Fibroblast of skin of right quadriceps (primary cell): ENCODE measurements at places on chromosomes 12 and 14.
A peak's percentile ranks its signal among the peaks of the same experiment; 100 is the strongest.

DNA sequence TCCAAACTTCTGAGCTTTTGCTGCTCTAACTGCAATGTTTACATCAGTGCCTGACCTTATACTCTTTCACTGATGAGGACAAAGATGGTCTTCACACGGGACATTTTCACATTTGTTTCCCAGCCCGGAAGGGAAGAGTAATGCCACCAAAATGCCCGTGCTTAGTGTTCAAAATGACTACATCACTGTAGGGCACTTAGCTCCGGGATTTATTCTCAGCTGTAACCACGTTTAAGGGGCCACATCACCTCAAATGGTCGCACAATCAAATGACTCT, 2.9 kb downstream of the GSG1 start:
- DNase-seq, result no peak

DNA sequence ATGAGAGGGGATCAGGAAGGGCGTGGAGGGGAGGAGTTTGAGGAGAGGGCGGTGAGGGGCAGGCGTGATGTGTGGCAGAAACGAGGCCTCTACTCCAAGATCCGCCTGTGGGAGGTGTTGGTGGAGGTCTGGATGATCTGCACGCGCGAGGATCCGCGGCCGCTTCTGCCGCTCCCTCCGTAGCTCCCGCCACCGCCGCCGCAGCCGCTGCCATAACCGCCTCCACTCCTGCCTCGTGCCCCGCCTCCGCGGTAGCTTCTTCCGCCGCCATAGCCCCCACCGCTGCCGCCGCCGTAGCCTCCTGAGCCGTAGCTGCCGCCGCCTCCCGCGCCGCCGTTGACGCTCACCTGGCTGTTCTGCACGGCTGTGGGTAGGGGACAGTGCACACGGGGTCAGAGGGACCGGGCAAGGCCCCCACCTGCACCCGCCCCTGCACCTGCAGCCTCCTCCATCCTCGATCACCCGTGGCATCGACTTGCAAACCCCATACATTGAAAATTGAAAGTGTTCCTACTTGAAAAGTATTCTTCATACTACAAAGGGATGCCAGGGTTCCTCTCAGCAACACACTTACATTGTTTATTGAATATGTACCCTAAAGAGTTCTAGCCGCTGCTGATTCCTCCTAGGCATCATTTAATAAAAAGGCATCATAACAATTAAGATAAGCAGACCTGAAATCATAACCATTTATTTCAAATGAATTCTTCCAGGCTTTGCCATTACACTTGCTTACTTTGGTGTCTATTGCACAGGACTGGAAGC, 11.1 kb upstream of the KRT1 start:
- DNase-seq, result no peak

GRCh38 chr12:76622915-76623314, 63.3 kb upstream of the OSBPL8 start:
- no peak for DNase-seq

- DNase-seq, result no peak
Measured at GRCh38 chr14:93040982-93041381, 74.7 kb downstream of the ITPK1 start.

DNA sequence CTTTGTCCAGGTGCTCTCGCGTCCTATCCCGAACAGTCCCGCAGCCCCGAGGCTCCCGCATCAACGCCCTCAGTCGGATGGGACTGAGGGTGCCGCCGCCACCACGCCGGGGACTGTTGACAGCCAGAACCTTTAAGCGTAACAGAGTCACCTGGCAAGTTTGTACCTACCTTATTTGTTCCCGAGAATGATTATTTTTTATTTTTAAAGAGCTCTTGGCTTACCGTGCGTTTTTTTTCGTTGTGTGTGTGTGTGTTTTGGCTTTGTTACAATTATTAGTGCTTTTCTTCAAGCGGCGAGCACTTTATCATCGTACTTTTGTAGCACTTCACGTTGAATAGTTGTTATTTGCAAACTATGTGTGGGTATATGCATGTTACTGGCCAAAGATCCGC, 463 bp downstream of the COA8 start:
- DNase-seq, result no peak

DNA sequence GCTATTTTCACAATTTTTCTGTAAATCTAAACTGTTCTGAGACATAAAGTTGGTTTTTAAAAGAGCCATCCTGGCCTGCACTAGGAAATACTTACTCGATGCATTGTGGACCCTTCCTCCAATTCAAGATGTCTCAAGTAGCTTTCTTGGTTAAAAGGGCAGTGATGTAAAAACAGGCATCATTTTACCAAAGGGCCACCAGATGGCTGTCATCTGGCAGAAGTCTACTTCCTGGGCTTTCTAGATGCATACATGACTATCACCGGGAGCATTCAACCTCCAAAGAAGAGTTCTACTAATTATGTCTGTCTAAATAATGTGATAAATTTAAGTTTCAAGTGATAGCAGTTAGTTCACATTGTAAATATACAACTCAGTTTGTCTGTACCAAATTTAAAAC, 96.8 kb upstream of the FRMD6 start:
- DNase-seq, result peak; percentile 72

- no peak for DNase-seq
Measured at GRCh38 chr14:81591266-81591665, 57.6 kb upstream of the SEL1L start.

GRCh38 chr14:36884049-36884448, 222.4 kb downstream of the PAX9 start:
- DNase-seq, result no peak

- DNase-seq, result no peak
Measured at GRCh38 chr12:51085757-51086156, 2.4 kb upstream of the CSRNP2 start.

DNA sequence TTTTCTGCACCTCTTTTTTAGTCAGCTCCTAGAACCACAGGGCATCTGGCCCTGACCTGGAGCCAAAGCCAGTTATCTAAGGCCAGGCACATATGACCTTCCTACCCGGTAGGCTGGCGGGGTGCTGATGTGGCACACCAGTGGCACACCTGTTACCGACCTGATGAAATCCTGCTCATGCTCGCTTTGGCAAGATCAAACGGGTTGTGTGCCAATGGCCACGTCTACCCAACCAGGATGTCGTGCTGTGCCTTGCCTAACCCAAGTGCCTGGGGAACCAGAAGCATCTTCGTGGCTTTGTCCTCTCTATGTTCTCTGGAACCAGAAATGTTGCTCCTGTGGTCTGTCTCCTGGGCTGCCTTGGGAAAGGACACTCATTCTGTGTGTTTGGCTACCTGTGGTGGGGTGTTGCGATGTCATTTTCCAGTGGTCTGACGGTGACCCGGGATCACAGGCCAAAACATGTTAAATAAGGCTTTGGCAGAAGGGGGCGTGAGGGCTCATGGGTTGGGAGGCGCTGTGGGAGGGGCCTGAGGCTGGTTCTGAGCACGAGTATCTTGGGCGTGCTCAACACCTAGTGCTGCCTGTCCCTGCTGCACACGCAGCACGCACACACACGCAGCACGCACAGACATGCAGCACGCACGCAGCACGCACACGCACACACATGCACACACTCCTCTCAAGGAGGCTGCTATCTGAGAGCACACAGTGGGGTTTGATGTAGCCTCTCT, 27.9 kb downstream of the CCNK start:
- DNase-seq, result no peak

- DNase-seq, result no peak
Measured at GRCh38 chr12:94638521-94638920, 11.8 kb downstream of the TMCC3 start.

- no peak for DNase-seq
Measured at GRCh38 chr12:58106195-58106594, 164.8 kb downstream of the ATP23 start.

GRCh38 chr12:20055856-20056255, 312.5 kb upstream of the PDE3A start:
- no peak for DNase-seq

- DNase-seq, result no peak
Measured at GRCh38 chr14:77804592-77804991, 4.7 kb downstream of the ADCK1 start.
